ENCODE measurements at places on chromosomes 3 and 15. TPM values are rescaled to one million over a fixed set of nuclear protein-coding genes. Genes with fewer than 3 reads are reported as not detected.

SAMD7 gene
- total RNA-seq: not detected

LOXL1 gene
- 31.9 TPM for total RNA-seq

LMAN1L gene
- 8.1 TPM for total RNA-seq

PLD1 gene
- 59.5 TPM for total RNA-seq

IMPG2 gene
- total RNA-seq: 0.11 TPM

DMXL2 gene
- total RNA-seq: 7.4 TPM

TWF2 gene
- 115 TPM for total RNA-seq

QTRT2 gene
- 4.1 TPM for total RNA-seq
